Liver (tissue), 10 donors: ENCODE measurements at places on chromosomes 16 and 17. TPM values are rescaled to one million over a fixed set of nuclear protein-coding genes. Genes with fewer than 3 reads are reported as not detected.

DNA sequence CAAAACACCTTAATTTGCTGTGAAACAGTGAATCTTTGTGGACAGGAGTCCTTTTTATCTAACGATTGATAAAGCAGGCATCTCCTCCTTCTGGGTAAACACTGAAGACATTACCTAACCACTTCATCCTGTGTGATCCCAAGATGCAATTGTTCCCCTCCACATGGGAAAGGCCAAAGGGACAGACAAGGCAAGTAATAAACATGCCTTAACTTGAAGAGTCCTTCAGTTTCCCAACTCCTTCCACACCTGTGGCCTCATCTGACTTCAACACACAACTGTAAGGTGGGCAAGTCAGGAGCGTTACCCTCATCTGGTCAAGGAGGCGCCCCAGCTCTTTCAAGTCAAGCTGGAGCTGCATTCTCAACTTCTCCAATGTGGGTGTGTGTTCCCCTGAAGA, 278.6 kb downstream of the ABCC12 start:
- DNase-seq, result no peak

GRCh38 chr16:1542166-1542500, 8.7 kb downstream of the TMEM204 start:
- DNase-seq, result no peak

DNA sequence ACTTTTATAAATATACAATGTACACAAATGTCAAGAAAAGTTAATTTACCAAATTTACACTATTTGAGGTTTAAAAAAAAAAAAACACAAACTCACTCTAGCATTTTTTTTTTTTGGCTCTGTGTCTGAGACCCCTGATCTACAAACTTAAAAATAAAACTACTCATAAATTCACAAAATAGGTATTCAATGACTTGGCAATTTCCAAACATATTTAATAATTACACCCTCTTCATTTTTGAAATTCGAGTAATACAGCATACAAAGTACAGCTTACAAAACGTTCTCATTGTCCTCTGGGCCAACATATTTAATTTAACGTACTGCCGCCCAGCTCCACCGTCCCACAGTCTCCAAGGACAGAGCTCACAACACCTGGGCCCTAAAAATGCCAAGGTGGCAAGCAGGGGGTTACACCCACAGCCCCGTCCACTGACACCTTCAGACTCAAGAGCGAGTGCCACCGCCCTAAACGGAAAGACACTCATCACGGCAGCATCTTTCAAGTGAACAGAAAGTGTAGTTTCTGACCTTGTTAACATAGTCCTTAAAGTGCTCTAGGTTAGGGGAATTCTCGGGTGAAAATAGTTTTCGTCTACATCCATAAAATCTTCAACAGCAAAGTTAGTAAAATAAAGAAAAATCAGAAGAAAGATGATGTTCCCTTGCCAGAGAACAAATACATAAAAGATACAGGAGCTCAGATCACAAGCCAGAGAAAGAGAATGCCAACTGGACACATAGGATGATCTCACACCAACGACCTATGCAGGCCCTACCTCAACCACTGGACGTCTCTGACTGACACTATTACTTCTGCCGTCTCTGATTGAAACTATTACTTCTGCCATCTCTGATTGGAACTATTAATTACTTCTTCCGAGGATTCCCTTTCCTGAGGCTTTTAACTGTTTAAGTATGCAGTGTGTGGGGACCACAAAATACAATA, 4.2 kb downstream of the ADCY9 start:
- no peak for DNase-seq

DNA sequence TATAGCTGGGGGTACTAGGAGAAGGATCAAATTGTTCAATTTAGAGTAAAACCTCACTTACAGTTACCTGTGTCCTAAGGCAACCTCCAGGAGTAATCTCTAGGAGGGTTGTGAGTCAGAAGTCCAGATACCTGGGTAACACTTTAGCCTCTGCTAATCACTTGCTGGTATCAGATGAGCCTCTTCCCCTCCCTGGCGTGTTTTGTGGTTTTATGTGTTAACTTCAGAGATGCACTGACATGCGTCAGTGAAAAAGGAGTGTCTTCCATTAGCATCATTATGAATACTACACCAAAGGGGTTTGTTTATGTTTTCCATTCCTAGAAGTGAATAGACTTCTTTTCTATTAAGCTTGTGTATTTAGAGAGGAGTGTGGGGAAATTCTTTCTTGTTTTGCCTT, 208.2 kb downstream of the FTO start:
- no peak for DNase-seq

- DNase-seq, result no peak
These were observed 13.7 kb upstream of the XYLT2 start for GRCh38 chr17:50332196-50332595.

- no peak for DNase-seq
These were observed 43.7 kb upstream of the GSG1L start for GRCh38 chr16:28107232-28107631.

- peak; percentile 98 for DNase-seq
These were observed at the start of gene PSMD3 for GRCh38 chr17:39980351-39981206. Gene PSMD3, plus strand, starts transcription at chr17:39980807. Its CDS starts 164 bp downstream, at chr17:39980971.

GRCh38 chr17:6701719-6702118, 11.4 kb downstream of the SLC13A5 start:
- DNase-seq, result peak; percentile 61

- no peak for DNase-seq
These were observed 205.6 kb downstream of the RPTOR start for GRCh38 chr17:80750263-80750662.

DNA sequence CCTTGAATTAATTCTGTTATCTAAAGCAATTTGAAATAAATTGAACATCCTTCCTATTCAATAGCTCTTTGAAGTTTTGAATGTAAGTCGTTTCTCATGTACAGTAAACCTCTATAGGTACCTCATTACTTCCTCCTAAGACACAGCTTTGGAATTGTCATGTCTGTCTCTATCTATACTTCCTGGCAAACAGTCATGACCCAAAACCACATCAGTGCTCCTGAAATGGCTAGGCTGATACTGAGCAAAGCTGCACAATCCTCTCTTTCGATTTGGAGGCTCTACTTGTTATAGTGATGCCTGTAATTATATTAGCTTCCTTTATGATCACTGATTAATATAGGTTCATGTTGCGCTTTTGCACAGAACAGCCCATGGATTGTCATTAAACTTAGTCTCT, 110.1 kb downstream of the ADAMTS18 start:
- no peak for DNase-seq

ARHGAP44 gene
- 1.3 TPM for total RNA-seq

CCNF gene
- 1.8 TPM for total RNA-seq

ACSM3 gene
- 71.8 TPM for total RNA-seq
